ENCODE measurements at places on chromosomes 6 and 20.
A peak's percentile ranks its signal among the peaks of the same experiment; 100 is the strongest.

DNA sequence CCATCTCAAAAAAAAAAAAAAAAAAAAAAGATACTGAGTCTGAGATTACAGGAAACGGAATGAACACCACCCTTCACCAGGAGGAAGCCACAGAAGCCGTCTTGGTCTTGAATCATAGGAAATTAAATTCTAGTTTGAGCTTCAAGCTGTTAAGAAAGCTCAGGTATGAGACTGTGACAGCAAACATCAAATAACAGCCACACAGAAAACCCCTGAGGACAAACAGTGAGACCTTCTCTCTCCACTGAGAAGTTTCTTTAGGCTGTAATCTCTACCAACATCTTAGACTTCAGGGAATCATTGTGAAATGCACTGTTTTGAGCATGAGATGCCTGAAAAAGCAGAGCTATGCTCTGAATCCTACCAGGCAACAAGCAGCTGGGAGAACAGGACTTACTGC, 30.8 kb downstream of the PDE10A start:
- DNase-seq: no peak

DNA sequence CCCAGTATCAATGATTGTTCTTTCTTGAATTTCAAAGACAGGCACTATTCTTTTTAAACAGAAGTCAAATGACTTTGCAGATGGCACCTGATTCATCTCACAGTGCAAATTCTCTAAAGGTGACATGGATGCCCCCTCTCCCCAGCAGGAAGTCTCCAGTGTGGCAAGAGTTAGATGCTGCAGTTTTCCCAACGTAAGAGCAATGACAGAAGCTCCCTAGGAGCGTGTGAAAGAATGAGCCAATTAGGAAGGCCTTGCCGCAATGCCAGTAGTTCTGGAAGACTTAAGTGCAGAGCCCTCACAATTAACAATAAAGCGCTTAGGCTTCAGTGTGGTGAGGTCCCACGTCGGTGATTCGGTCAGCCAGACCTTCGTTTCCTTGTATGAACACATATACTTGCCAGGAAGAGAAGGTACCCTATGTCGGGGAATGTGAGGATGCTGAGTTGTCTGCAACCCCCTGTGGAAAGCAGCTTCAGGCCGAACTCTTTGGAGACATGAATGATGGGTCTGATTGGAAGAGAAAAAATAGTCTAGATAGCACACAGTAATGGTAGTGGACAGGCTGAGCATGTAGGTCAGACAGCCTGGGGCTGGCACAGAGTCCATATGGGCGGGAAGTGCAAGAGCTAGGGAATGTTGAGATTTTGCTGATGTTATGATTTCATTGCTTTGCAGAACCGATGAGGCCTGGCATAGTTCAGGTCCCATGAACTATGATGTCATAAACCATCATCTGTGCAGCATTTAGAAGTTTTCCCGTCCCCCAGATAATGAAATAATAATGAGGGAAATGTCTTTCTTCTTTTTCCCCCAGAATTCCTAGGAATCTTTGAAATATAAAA, 132.6 kb downstream of the PHACTR1 start:
- DNase-seq: no peak

GRCh38 chr20:36399147-36399968, 93.2 kb downstream of the DLGAP4 start:
- no peak for DNase-seq

GRCh38 chr6:13425943-13426931, 61.2 kb downstream of the GFOD1 start:
- DNase-seq: no peak

DNA sequence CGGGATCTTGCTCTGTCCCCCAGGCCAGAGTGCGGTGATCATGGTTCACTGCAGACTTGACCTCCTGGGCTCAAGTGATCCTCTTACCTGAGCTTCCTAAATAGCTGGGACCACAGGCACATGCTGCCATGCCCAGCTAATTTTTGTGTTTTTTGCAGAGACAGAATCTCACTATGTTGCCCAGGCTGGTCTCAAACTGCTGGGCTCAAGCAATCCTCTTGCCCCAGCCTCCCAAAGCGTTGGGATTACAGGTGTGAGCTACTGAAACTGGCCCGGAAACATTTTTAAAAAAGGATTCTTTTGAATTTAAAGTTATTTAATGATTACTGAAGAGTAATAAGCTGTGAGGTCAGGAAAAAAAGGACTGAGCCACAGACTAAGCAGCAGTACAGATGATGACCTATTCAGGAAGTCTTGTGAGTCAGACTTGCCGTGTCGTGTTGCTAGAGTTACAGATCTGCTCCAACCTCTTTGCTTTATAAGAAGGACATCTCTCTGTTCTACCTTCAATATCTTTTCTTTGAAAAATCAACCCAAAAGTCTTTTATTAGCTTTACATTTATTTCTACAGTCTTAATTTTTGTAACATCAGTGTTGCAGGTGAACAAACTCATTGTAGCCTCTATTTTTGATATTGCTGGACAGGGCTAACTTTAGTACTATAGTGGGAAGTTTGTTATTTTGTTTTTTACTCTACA, 108.7 kb downstream of the NCOA3 start:
- DNase-seq: peak; percentile 48

- no peak for DNase-seq
These were observed 12.2 kb downstream of the TTLL2 start for GRCh38 chr6:167336844-167337630.

DNA sequence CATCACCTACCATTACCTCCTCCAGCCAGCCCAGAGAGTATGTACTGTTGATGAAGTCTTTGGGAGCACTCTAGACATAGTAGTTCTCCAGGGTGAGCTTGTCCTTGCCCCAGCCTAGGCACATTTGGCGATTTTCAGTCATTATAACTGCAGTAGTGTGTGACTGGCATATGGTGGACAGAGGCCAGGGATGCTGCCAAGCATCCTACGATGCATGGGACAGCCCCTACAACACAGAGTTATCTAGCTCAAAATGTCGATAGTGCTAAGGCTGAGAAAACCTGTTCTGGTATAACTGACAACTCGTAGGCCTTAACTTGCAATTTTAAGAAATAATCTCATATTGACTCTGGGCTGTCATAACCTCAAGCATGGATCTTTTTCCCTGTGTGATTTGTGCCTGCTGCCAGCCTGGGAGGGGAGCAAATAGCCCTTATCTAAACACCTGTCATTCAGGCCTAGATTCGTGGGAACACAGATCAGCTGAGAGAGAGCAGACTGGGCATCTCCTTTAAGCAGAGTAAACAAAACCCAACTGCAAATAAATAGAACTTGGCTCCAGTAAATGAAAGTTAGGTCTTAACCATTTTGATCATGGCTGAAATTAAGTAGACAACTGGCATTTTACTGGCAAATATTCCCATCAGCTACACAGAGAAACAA, 102.6 kb downstream of the SPTLC3 start:
- DNase-seq: no peak

GRCh38 chr6:53692172-53692571, 26.6 kb upstream of the KLHL31 start:
- no peak for DNase-seq

DNA sequence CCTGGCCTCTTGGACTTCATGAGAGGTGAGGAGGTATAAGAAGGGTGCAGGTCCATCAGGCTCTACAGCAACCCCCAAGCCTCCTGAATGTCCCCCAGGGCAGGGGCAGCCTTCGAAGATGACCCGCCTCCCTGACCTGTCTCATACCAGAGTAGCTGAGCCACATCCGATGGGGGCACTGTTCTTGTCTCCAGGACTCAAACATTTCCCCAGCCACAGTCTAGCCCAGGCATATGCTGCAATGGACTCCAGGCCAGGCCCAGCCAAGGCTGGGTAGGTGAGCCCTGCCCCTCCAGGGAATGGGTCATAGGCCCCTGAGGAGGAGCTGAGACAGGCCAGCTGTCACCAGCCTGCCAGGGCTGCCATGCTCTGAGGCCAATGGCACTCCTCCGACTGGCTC, 65.3 kb downstream of the BANF2 start:
- no peak for DNase-seq

Data from stimulated activated CD8-positive, alpha-beta memory T cell treated with anti-CD3 and anti-CD28 coated beads, Interleukin-2, amount 100 ng/mL, for 1 hour (primary cell).